Lung (tissue), 17 donors: ENCODE measurements at places on chromosomes 2 and 18.
A peak's percentile ranks its signal among the peaks of the same experiment; 100 is the strongest.

DNA sequence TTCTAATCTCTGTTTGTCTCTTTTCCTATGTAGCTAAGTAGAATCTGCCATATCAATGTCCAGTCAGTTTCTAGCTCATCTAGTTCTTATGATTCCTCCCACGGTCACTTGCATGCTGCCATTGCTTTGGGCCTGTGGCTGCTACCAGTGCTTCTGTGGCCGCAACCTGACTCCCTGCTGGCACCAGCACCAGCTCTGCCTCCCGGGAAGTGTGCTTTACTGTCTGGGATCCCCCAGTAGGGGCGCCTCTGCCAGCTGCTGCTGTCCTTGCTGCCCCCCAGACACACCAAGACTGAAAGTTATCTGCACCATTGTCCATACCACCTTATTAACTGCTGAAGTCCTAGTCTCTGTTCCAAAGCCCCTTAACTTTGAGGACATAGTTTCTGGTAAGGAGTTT is 56.3 kb downstream of the RAPGEF4 start:
- DNase-seq = no peak

GRCh38 chr2:72273384-72273783 is 125.7 kb upstream of the CYP26B1 start:
- no peak for DNase-seq

- DNase-seq = peak; percentile 23
These were observed 677.8 kb downstream of the TSN start for GRCh38 chr2:122433123-122433754.

GRCh38 chr2:120453635-120453998 is 107.7 kb downstream of the INHBB start:
- no peak for DNase-seq

- peak; percentile 10 for DNase-seq
These were observed 86.2 kb downstream of the SDC1 start for GRCh38 chr2:20138696-20139095.

- no peak for DNase-seq
These were observed 5.8 kb downstream of the HDLBP start for GRCh38 chr2:241309684-241310117.
